ENCODE measurements at places on chromosomes 11 and 22. TPM values are rescaled to one million over a fixed set of nuclear protein-coding genes. Genes with fewer than 3 reads are reported as not detected.

DNA sequence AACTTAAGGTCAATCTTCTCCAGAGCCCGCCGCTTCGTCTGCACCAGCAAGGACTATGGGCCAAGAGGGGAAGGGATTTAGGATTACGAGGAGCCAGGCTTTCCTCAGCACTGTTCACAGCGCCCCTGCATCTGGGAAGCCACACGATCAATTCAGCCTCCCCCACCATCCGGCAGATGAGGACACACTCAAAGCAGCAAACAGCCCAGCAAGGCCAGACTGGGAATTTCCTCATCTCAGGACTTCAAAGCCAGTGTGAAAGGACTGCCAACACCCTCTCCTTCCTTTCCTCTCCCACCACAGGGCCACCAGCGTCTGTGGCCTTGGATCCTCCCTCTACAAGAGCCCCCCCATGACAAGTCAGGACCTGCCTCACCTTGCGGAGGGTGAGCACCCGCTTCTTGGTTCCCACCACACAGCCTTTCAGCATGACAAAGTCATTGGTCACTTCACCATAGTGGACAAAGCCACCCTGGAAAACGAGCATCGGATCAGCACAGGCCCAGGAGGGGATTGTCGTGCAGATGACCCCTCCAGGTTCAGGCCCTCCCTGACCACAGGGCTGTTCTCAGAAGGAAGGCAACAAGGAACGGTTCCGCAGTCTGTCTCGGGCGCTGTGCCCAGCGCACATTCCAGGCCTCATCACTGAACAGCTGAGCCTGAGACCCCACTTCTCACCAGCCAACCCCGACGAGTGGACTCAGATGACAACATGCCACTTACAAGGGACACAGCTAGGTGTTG is 6.0 kb downstream of the RPL3 start:
- peaks cover 26% of the 10 kb centered on the region for H3K4me1 ChIP-seq
- peak overlapping the region; percentile 14 for H3K27ac ChIP-seq
- no peak for DNase-seq
- H3K27me3 ChIP-seq, result no peaks in the 10 kb centered on the region
- peaks cover 34% of the 10 kb centered on the region for H3K36me3 ChIP-seq
- H3K4me3 ChIP-seq, result no peak overlapping the region

Gene FAM111B
- total RNA-seq, result 0.62 TPM

- H3K27me3 ChIP-seq, result no peaks in the 10 kb centered on the region
- no peaks in the 10 kb centered on the region for H3K4me1 ChIP-seq
- no peak for DNase-seq
- no peak overlapping the region for H3K27ac ChIP-seq
- H3K36me3 ChIP-seq, result no peaks in the 10 kb centered on the region
Measured at GRCh38 chr11:118449316-118449918, 13.1 kb downstream of the KMT2A start.

GRCh38 chr11:19380375-19380774 is 139.6 kb upstream of the E2F8 start:
- H3K4me1 ChIP-seq, result no peaks in the 10 kb centered on the region
- no peaks in the 10 kb centered on the region for H3K27me3 ChIP-seq
- no peaks in the 10 kb centered on the region for H3K36me3 ChIP-seq
- H3K4me3 ChIP-seq, result no peak overlapping the region

Gene GRM5
- not detected for total RNA-seq

DNA sequence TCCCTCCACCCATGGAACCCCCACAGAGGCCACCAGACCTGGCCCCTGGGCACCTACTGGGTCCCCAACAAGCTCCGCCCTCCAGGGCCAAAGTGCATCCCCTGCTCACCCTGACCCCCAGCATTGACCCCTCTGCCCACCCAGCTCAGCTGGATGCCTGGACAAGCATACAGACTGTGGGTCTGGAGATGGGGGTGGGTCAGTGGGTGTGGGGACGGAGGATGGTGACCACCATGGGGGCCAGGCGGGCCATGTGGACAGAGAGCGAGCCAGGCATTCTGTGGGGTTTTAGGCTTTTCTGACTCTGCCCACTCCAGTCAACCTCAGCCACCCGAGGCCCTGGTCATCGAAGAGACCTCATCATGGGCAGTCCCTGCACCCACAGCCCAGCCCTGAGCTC is 183.7 kb downstream of the BRD1 start:
- peaks cover 3% of the 10 kb centered on the region for H3K27me3 ChIP-seq
- no peak overlapping the region for H3K4me3 ChIP-seq
- no peaks in the 10 kb centered on the region for H3K36me3 ChIP-seq
- DNase-seq, result no peak

GRCh38 chr22:36452250-36452977 is 29.0 kb downstream of the TXN2 start:
- no peaks in the 10 kb centered on the region for H3K27me3 ChIP-seq
- H3K4me3 ChIP-seq, result no peak overlapping the region
- peaks cover 17% of the 10 kb centered on the region for H3K4me1 ChIP-seq
- H3K27ac ChIP-seq, result peak overlapping the region; percentile 96
- DNase-seq, result no peak

DNA sequence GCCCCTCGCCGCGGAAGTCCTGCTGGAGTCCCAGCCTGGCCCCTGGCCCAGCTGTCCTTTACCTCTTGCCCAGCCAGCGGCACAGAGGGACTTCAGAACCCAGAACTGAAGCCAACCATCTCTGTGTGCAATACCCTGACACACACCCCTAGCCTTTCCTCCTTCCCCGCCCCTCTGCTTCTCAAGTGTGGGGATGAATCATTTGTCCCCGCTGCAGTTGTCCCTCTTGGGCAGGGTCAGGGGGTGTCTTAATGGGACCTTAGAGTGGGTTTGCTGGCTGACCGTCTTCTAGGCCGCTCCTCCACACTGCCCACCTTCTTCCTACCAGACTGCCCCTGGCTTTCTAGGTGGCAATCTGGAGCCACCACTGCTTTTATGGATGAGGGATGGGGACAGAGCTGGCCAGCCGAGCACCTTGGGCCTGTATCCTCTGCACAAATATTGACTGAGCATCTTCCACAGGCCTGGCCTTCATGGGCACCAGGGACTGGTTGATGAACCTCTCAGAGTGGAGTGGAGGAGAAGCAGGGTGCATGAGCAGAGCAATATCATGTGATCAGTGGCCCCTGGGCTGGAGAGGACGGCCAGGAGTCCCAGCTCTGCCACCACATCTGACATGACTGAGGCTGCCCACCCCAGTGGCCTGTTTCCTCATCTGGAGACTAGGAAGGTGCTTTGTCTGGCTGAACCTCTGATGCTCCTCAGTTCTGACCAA is 668 bp upstream of the CHST1 start:
- no peaks in the 10 kb centered on the region for H3K27me3 ChIP-seq
- H3K27ac ChIP-seq, result no peak overlapping the region
- H3K4me1 ChIP-seq, result peaks cover 3% of the 10 kb centered on the region
- no peak for DNase-seq
- peak overlapping the region; percentile 46 for H3K4me3 ChIP-seq
